Type B pancreatic cell (in vitro differentiated cells): ENCODE measurements at places on chromosomes 3 and 15. TPM values are rescaled to one million over a fixed set of nuclear protein-coding genes. Genes with fewer than 3 reads are reported as not detected.

The DUOXA2 gene
- 0.17 and 0.52 TPM in 2 replicates for total RNA-seq

DNA sequence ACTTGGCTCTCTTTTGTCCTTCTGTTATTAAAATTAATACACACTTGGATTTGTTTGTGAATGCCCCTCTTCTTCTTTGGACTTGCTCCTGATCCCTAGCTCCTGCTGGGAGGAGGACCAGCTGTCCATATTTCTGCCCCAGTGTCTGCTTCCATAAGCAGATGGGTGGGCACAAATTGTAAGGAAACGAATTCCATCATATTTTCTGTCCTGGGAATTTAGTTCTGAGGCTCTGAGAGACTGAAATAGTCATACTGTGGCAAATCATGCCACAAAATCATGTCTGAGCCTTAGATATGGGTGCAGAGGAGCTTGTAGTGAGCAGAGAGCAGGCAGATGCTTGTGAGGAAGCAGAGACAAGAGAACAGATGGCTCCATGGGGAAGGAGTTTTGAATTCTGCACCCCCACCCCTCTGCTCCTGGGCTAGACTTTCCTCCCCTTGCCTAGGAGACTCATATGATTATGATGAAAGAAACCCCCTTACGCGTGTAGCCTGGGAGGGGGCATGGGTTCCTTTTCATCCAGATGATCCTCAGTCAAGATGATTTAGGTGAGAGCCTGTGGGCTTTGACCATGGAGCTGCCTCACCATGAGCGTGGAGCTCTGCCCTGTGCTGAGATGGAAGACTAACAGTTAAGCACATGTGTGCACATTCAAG is 50.6 kb downstream of the SV2B start:
- DNase-seq, result no peak

GRCh38 chr3:122548076-122548475 is 16.0 kb downstream of the PARP9 start:
- DNase-seq, result no peak

GRCh38 chr15:80483725-80484161 is 79.6 kb downstream of the ARNT2 start:
- no peak for DNase-seq

DNA sequence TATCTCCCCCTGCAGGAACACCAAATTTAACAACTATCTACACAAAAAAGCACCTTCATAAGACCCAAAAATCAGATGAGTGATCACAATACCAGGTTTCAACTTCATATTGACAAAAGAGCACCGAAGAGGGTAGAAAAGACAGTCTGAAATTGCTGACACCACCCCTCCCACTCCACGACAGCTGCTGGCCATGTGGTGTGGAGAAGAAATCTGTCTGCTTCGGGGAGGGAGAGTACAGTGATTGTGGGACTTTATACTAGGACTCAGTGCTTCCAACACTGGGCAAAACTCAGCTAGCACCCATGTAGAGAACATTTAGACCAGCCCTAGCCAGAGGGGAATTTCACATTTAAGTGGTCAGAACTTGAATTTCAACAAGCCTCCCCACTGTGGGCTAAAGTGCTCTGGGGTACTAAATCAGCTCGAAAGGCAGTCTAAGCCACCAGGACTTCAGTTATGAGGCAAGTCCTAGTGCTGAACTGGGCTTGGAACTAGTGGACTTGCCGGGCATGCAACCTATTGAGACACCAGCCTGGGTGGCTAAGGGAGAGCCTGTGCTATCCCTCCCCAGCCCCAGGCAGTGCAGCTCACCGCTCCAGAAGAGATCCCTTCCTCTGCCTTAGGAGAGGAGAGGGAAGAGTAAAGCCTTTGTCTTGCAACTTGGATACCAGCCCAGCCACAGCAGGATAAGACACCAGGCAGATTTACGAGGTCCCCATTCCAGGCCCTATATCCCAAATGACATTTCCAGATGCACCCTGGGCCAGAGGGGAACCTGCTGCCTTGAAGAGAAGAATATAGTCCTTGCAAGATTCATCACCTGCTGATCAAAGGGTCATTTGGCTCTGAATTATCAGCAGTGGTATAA is 44.6 kb upstream of the POU1F1 start:
- no peak for DNase-seq
